Upper lobe of left lung (tissue), 6 donors: ENCODE measurements at places on chromosomes 2 and 18. TPM values are rescaled to one million over a fixed set of nuclear protein-coding genes. Genes with fewer than 3 reads are reported as not detected.

DNA sequence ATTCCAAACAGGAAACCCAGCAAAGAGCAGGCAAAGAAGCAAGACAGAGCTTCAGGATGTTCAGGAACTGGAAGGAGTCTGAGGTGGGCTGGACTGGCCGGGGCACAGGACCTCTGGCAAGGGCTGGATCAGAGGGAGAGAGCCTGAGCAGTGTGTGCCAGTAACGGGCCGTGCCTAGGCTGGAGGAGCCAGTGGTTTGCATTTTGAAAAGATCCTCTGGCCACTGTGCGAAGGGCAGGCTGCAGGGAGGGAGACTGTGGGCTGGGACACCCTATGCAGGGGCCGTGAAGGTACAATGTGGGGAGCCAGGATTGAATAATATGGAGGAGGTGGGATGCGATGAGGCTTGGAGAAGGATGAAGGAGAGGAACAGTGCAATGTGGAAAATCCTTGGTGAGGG, 6.2 kb upstream of the SDC1 start:
- DNase-seq, result no peak

GRCh38 chr2:119482481-119483394, 41.5 kb downstream of the SCTR start:
- no peak for DNase-seq

DNA sequence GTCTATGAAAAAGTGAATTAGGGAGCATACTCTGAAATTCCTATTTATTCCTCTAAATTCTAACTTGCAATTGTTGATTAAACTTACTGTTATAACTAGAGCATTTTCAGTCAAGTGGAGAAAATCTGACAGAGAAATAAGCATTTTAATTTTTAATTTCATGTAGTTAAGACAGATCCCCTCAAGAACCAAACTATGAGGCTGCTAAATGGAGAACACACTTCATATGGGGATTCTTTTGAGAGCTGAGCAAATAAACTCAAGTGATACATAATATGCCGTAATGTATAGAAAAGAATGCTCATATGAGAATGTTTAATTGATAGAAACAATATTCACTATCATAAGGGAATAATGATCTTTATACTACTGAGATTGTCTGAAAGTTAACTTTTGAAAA, 340.8 kb downstream of the ERBB4 start:
- no peak for DNase-seq

- no peak for DNase-seq
Measured at GRCh38 chr2:219125225-219125885, 35.3 kb downstream of the NHEJ1 start.

- no peak for DNase-seq
Measured at GRCh38 chr18:43115076-43115921, at the start of gene RIT2. TSS of gene RIT2 (minus strand) at chr18:43115685.

DNA sequence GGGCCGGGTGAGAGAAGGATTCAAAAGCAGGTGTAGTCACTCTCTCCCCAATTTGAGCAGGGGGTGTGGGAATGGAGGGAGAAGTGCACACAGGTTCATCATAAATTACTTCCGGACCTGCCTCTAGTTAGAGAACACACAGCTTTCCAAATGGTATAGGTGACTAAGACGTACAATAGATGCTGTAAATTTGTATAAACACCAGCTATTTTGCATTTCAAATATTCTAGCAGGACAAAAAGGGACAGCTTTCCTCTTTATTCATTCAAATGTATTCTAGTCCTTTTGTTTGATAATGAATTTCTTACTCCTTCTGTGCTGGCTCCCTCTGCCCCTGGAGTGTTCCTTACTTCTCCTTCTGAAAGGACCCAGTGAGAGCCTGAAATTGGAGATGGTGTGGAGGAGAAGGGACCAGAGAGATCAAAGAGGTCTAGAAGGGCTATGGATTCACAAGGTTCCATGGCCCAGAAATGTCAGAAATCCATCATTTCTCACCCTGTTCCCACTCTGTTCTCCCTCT, 53.2 kb upstream of the SH3BP4 start:
- DNase-seq, result no peak

- peak; percentile 63 for DNase-seq
Measured at GRCh38 chr2:86368161-86368824, 30.9 kb upstream of the REEP1 start.

GRCh38 chr18:73835656-73836364, 311.8 kb downstream of the FBXO15 start:
- no peak for DNase-seq

- no peak for DNase-seq
Measured at GRCh38 chr2:11352781-11353537, 8.5 kb upstream of the ROCK2 start.

DNA sequence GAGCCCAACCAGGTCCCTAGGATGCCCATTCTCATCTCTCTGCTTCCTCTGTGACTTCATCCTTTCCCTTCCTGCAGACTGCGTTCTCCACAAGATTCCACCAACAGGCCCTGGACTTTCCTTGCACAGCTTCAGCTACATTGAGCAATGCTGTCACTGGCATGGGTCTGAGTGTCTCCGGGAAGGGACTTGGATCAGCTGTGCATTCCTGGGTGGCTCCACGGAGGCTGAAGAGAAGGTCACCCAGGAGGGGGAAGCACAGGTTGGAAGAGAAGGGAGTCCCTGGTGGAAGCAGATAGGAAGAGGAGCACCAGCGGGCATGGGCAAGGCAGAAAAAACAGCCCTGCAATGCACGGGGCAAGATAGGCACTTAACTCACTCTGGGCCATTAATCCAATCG, 140.5 kb downstream of the UXS1 start:
- no peak for DNase-seq

GRCh38 chr2:37713258-37713700, 41.8 kb upstream of the CDC42EP3 start:
- no peak for DNase-seq

- no peak for DNase-seq
Measured at GRCh38 chr2:197707316-197708213, 2.4 kb downstream of the MARS2 start.

DNA sequence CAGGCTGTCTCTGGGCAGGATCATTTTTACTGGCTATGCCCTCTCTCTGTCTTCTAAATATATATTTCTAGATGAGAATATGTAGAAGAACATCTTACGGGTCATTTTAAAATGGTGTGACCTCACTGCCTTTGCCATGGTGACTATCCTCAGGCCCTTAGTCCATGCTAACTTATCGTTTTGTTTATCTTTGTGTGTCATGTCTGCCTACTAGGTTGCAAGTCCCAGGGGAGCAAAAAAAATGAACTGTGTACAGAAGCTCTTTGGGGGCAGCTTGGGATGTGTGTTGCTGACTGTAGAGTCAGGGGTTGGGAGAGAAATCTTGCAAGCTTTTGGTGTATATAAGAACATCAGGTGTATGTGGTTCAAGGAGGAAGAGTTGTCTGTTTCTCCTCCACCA, 11.0 kb downstream of the CPSF3 start:
- no peak for DNase-seq

DNA sequence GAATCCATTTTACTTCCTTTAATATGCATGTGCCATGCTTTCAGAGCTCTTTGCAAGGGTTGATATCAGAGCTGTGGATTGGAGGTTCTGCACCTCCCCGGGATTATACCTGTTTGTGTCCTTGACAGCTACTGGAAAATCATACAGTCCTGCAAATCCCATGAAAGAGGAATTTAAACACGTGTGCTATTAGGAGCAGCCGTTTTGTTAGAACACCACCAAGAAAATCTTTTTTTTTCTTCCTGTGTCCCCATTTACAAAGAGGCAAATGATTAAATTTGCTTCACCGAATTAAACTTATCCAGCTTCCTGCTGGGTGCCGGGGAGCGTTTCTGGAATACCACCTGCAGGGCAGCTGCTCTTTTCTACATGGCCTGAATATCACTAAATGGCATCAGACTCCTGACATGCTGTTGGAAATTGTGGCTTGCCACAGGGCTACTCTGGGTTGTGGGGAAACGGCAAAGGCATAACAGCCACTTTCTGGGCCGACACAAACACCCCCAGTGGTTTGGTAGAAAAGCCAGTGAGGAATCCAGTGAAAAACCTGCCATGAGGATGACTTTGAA, 23.4 kb upstream of the SOX11 start:
- DNase-seq, result no peak

DNA sequence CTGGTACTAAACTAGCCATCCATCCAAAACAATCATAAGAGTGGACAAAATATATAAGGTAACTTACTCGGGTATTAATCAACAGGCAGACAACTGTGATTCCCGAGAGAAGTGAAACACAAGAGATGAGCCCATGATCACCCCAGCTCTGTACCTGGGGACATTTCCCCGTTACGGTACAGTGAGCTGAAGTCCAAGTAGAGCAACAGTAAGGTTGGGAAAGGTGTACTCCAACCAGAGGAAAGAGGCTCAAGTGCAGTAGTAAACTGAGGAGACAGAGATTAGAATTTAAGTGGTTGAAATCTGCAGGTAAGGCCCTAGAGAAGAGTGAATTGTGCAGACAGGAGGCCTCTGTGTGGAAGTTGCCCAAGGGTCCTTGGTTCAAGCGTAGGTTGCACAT, 30.5 kb upstream of the CHAC2 start:
- DNase-seq, result no peak

GRCh38 chr2:120013597-120014223, 833 bp downstream of the EPB41L5 start:
- DNase-seq, result no peak

The IWS1 gene
- 70.1 TPM for total RNA-seq

The BOLA3 gene
- 24.7 TPM for total RNA-seq

The SCN1A gene
- total RNA-seq, result 42.2 TPM

The SP140 gene
- total RNA-seq, result 8.2 TPM

The CRYGD gene
- not detected for total RNA-seq

The CETN1 gene
- total RNA-seq, result not detected
